Activated T-cell treated with anti-CD3 and anti-CD28 coated beads, Interleukin-2, amount 50 U/mL, for 72 hours (primary cell): ENCODE measurements at places on chromosomes 7 and 10.

DNA sequence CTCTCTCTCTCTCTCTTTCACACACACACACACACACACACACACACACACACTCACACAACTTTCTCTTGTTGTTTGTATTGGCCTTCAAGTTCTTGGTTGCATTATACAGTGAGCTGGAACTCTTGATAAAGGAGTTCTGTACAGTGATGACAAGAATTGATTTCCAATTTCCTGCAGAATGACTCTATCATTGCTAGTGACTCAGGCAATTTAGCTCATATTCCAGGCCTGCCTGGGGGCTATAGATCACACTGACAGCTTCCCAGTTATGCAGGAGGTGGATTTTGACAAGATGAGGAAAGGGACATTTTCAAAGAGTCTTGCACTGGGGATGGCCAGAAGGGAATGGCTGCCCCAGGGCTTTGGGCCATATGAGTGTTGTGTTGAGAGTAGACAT, 508.8 kb downstream of the TYW1 start:
- H3K36me3 ChIP-seq, result no peaks in the 10 kb centered on the region
- DNase-seq, result no peak
- H3K27ac ChIP-seq, result no peak overlapping the region
- H3K4me1 ChIP-seq, result no peaks in the 10 kb centered on the region
- H3K4me3 ChIP-seq, result no peak overlapping the region

- H3K36me3 ChIP-seq, result no peaks in the 10 kb centered on the region
- DNase-seq, result no peak
- no peak overlapping the region for H3K27ac ChIP-seq
- H3K4me3 ChIP-seq, result no peak overlapping the region
Measured at GRCh38 chr10:29920408-29921070, 138.8 kb downstream of the JCAD start.

DNA sequence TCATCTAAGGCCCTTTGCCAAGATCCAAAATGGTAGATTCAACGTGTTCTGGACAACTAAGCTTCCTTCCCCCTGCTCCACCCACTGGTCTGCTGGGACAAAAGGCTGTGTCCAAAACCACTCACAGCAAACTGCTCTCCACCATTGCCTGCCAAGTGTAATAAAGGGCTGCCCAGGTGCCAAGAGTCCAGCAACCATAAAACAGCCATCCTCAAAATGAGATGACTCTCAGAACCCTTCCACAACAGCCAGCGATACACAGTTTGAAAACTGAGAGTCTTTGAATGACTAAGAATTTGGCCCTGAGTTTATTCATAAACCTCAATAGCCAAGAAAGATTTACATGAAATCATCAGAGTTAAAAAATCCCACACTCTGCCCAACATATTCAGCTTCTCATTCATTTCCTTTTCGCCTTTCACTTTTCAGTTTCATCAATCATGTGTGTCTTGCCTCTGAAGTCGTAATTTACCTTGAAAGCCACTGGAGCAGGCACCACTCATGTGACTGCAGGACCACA, 658.1 kb upstream of the MGMT start:
- no peaks in the 10 kb centered on the region for H3K36me3 ChIP-seq
- H3K27ac ChIP-seq, result no peak overlapping the region
- no peak overlapping the region for H3K4me3 ChIP-seq
- peaks cover 5% of the 10 kb centered on the region for H3K4me1 ChIP-seq
- H3K27me3 ChIP-seq, result no peaks in the 10 kb centered on the region

DNA sequence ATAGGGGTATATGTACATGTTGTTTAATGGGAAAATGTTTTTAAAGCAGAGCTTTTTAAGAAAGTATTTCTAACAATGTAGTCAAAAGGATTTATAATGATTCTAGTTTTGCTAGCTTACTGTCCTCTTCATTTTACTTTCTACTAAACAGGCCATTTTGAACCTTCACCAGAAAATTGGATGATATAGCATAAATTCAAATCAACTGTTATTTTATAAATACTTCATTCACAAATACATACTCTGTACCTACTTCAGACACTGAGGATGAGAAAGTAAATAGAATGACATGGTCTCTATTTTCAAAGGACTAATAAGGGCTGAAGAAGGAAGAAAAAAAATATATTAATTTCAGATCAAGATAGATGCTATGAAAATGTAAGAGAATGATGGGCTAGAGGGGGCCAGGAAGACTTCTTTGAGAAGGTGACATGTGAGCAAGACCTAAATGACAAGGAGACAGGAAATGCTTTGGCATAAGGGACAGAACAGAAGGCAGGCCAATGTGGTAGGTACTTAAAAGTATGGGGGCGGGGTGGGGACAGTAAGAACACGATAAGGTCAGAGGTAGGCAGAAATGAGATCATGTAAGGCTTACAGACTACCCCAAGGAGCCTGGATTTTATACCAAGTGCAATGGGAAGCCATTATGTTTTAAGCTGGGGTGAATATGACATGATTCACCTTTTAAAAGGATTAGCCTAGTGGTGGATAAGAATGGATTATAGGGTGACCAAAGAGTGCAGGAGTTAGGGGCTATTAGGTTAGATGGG, 5.2 kb downstream of the NAMPT start:
- H3K4me3 ChIP-seq, result peak overlapping the region; percentile 96
- peak overlapping the region; percentile 99 for H3K27ac ChIP-seq
- H3K27me3 ChIP-seq, result no peaks in the 10 kb centered on the region
- peaks cover 67% of the 10 kb centered on the region for H3K36me3 ChIP-seq
- H3K4me1 ChIP-seq, result peaks cover 63% of the 10 kb centered on the region
- DNase-seq, result peak; percentile 66

- H3K4me3 ChIP-seq, result no peak overlapping the region
- H3K27ac ChIP-seq, result no peak overlapping the region
- H3K4me1 ChIP-seq, result no peaks in the 10 kb centered on the region
- no peaks in the 10 kb centered on the region for H3K36me3 ChIP-seq
- no peak for DNase-seq
Measured at GRCh38 chr10:132516771-132517725, 20.5 kb upstream of the INPP5A start.

DNA sequence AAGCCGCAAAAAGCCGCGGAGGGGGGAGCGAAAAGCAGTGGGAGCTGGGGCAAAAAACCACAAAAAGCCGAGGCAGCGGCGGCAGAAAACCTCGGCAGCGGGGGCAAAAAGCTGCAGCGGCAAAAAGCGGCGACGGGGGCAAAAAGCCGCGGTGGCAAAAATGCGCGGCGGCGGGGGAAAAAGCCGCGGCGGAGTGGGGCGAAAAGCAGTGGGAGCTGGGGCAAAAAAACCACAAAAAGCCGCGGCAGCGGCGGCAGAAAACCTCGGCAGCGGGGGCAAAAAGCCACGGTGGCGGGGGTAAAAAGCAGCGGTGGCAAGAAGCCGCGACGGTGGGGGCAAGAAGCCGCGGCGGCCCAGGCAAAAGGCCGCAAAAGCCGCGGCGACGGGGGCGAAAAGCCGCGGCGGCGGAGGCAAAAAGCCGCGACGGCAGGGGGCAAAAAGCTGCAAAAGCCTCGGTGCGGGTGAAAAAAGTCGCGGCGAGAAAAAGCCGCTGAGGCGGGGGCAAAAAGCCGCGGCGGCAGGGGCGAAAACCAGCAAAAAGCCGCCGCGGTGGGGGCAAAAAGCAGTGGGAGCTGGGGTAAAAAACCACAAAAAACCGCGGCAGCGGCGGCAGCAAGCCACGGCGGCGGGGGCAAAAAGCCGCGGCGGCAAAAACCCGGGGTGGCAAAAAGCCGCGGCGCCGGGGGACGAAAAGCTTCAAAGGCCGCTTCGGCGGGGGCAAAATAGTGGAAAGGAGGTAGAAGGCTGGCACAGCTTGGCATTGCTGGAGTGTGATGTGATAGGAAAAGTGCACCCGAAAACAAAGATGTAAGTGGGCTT, 135.9 kb downstream of the ZNF92 start:
- H3K4me3 ChIP-seq, result peak overlapping the region; percentile 59
- no peak overlapping the region for H3K27ac ChIP-seq
- DNase-seq, result peak; percentile 4
- peaks cover 27% of the 10 kb centered on the region for H3K27me3 ChIP-seq
- H3K4me1 ChIP-seq, result peaks cover 5% of the 10 kb centered on the region

DNA sequence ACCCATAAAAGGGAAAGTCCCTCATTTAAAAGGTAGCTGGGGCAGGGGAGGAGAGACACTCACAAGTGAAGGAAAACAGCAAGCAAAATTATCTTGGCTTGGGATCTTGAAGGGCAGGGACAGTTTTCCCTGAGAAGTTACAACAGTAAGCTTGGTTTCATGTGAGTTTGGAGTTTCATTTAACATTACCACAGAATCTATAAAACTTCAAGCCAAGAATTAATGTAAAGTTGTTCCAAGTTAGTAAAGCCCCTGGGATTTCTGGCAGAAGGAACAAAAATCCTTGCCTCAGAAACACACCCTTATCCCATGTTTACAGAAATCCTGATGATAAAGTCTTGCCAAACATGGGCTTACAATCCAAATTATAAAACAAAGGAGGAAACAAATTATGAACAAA, 19.2 kb downstream of the CRPPA start:
- DNase-seq, result no peak
- no peaks in the 10 kb centered on the region for H3K27me3 ChIP-seq
- H3K4me3 ChIP-seq, result no peak overlapping the region
- no peak overlapping the region for H3K27ac ChIP-seq

DNA sequence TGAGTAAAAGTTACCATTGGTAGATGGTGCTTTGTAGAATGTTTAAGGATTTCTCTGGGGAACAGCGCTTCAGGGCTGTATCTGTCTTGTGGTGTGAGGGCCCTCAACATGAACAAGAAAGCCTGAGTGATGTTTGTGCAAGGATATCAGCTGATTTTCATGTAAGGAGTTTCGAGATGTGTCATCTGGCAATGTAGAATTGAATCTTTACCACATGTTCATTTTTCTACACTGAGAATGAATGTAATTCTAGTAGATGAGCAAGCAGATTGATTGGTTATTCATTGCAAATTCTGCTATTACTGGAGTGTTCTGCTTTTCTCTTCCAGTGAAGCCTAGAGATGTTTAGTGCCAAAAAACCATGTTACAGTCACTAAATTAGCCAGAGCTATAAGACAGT, 87.7 kb downstream of the ST7 start:
- no peak overlapping the region for H3K4me3 ChIP-seq
- peak overlapping the region; percentile 78 for H3K27ac ChIP-seq
- peak; percentile 17 for DNase-seq
- H3K36me3 ChIP-seq, result no peaks in the 10 kb centered on the region
- H3K27me3 ChIP-seq, result peaks cover 10% of the 10 kb centered on the region

DNA sequence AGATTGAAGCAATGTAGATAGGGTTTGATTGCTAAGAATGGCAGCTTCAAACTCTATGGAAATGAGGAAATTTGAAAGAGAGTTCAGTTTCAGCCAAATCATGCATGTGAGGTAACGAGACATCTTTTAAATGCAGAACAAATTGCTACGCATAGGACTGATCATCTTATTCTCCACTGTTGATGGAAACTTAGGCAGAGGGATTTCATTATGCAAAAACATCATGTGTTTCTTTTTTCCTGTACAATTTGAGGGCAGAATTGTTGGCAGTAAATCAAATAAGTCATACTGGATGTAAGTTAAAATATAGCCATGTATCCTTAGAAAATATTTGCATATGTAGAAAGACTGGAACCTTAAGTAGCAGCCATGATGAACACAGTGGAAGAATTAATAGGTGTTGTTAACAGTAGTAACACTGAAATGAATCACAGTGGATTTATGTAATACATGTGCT, 327.4 kb downstream of the CDK14 start:
- H3K36me3 ChIP-seq, result no peaks in the 10 kb centered on the region
- DNase-seq, result no peak
- H3K27ac ChIP-seq, result no peak overlapping the region
- H3K4me3 ChIP-seq, result no peak overlapping the region
- H3K27me3 ChIP-seq, result no peaks in the 10 kb centered on the region

DNA sequence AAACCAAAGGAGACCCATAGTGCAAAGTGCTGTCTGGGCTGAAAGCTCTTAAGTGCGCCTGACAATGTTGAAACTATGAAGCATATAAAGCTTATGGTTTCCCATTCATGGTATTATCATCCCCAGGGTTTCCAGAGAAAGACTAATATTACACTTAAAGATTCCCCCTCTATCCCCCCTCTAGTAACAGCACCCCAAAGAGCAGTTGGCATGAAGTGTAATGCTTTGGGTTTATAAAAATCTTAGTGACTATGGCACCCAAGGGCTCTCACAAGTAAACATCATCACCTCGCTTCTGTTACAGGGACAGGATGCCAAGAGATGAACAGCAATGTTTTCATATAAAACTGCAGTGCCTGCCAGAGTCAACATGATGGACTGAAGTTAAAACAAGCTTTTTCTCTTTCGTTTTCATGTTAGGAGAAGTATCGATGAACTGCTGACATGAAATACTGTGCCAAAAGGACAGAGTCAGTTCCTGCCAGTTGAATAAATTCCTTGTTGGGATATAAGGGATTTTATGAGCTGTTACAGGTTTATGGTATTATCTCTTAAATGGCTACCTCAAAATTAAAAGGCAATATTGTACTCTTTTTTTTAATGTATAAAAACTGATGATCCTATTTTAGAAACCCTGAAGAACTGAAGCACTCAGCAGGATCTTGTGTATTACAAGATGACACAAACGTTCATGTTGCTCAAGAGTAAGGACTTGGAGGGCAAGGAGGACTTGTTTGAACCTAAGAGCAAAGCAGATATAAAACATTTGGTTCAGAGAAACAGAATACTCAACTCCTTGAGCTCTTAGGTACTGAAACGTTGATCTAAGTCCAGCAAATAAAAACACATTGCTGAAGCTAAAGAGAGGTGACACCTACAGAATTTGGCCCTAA, 203.7 kb upstream of the IMMP2L start:
- no peaks in the 10 kb centered on the region for H3K36me3 ChIP-seq
- H3K27ac ChIP-seq, result no peak overlapping the region
- DNase-seq, result no peak
- H3K4me1 ChIP-seq, result no peaks in the 10 kb centered on the region

DNA sequence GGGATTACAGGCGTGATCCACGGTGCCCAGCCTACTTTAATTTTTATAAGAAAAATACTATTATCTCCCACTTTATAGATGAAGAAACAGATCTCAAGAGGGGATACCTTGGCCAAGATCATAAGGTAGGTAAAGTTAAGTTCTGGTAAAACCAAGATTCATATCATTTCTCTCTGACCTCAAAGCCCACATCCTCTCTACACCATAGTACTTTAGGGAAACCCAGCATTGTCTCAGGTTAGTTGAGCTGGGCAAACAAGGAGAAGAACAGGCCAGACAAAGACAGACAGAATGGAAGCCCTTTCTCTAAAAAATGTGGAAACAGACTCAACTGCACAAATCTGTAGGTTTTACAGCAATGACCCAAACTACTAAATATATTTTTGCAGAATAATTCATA, 197.7 kb upstream of the FRMD4A start:
- DNase-seq, result peak; percentile 30
- no peaks in the 10 kb centered on the region for H3K27me3 ChIP-seq
- H3K27ac ChIP-seq, result peak overlapping the region; percentile 21
- peaks cover 42% of the 10 kb centered on the region for H3K36me3 ChIP-seq
- H3K4me1 ChIP-seq, result peaks cover 84% of the 10 kb centered on the region

GRCh38 chr10:15588635-15589508, 130.8 kb downstream of the ITGA8 start:
- no peaks in the 10 kb centered on the region for H3K4me1 ChIP-seq
- H3K27me3 ChIP-seq, result peaks cover 5% of the 10 kb centered on the region
- no peak for DNase-seq
- no peak overlapping the region for H3K27ac ChIP-seq
- H3K36me3 ChIP-seq, result no peaks in the 10 kb centered on the region
